ENCODE measurements at places on chromosomes 3 and 15.

DNA sequence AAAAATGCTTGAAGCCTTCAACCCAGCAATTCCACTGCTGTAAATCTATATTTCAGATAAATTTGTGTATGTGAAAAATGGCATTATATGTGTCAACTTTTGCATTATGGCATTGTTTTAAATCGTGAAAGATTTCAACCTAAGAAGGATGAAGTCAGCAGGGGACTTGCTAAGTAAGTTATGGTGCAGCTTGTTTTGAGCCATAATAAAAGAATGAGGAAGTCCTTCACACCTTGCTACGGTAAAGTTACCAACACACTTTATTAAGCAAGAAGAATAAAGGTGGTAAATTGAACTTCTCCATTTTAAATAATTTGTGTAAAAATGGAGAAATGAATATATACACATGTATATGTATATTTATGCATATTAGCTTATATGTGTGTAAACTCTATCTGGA, 371.4 kb downstream of the ROBO2 start:
- DNase-seq: no peak

DNA sequence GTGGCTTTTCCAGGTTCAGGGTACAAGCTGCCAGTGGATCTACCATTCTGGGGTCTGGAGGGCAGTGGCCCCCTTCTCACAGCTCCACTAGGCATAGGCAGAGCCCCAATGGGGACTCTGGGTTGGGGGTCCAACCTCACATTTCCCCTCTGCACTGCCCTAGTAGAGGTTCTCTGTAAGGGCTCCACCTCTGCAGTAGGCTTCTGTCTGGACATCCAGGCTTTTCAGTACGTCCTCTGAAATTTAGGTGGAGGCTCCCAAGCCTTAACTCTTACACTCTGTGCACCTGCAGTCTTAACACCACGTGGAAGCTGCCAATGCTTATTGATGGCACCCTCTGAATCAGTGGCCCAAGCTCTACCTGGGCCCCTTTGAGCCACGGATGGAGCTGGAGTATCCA, 22.5 kb upstream of the TM4SF4 start:
- DNase-seq: no peak

GRCh38 chr15:29820394-29821154, 1.7 kb downstream of the TJP1 start:
- DNase-seq: no peak

DNA sequence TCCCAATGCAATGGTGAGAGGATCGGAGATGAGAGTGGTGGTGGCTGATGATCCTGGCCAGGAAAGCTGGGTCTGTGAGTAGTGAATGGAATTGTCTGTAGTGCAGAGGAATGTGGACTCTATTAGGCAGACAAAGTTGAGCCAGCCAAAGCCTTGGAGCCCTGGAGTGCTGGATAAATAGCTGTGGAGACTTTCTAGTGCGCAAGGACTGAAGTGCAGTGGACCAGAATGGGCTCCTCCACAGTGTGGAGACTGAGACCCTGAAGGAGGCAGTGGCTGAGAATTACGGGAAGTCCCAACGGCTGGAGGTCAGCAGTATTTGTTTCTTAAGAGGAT, 874 bp downstream of the ZNF662 start:
- DNase-seq: no peak

GRCh38 chr15:48413304-48413703, 82.1 kb downstream of the DUT start:
- no peak for DNase-seq

GRCh38 chr15:51281368-51281967, 56.9 kb downstream of the CYP19A1 start:
- peak; percentile 38 for DNase-seq

GRCh38 chr15:51191072-51191670, 96.5 kb upstream of the TNFAIP8L3 start:
- DNase-seq: no peak

DNA sequence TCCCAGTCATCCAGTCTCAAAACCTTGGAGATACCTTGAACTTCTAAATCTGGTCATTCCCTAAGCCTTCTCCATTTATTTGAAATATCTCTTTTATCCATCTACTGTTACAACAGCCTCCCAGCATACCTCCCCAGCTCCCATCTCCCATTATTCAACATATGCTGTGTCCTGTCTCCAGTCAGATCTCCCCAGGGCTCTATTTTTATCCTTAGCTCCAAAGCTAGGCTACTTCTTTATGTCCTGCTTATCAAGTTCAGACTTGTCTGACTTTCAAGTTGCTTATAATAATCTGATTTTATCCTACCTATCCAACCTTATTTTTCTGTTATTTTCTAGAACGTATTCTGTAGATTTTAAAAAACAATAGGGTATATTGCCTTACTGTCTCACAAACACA, 44.2 kb downstream of the IQGAP1 start:
- DNase-seq: no peak

- peak; percentile 46 for DNase-seq
Measured at GRCh38 chr3:120567370-120568201, 28.6 kb upstream of the NDUFB4 start.

- no peak for DNase-seq
Measured at GRCh38 chr3:42790714-42791229, 13.5 kb downstream of the HIGD1A start.

DNA sequence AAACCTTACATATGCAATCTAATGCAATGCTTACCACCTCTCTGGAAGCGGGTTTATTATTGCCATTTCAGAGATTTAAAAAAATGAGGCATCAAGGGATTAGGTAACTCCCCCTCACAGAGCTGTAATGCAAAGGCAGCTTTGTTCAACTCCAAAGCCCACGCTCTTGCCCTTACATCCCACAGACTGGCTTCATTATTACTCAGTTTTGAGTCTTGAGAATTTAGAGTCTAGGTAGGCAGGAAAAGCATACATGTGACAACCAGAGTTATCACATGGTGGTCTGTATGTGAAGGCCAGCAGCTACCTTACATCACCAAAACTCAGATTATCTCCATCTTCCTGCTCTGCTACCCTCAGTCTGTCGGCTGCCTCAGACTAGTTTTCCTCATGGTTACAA, 326.9 kb downstream of the UACA start:
- DNase-seq: no peak

DNA sequence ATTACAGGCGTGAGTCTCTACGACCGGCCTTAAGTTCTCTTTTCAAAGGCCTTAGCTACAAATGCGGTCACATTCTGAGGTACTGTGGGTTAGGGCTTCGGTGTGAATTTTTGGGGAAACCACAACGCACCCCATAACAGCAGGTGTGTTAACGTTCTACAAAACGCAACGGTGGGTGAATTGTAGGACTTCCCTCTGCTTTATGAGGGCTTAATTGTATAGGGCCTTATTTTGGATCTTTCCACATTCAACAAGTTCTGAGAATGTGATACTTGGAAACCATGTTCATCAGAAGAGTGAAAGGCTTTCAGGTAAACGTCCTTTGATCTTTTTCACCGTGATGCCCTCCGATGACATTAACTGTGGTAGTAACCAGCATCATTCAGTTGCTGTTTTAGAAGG, 998.6 kb upstream of the CFAP20DC start:
- no peak for DNase-seq

DNA sequence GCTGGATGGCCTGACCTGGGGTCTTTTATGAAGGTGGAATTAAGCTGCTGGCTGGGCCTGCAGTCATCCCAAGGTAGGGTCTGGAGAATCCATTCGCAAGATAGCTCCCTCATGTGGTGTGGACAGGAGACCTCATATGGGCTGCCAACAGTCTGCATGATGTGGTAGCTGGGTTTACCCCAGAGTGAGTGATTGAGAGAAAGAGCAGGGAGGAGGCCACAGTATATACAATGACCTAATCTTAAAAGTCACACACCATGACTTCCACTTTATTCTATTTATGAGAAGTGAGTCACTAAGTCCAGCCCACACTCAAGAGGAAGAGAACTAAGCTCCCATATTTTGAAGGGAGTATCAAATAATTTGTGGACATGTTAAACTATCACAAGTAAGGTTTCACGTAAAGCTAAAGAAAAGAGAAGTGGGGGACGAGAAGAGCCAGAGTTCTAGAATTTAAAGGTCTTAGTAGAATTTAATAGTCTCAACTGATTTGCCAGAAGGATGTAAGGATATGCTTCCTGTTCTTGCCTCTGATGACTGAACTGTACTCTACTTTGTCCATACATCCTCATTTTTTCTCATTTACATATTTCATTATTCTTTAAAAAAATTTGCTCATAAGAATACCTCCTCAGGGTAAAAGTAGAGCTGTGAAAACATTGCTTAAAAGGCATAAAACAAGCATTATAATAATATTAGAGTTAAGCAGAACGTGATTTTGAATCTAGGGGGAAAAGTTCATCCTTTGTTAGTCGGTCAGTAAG, 184.4 kb downstream of the PEX5L start:
- DNase-seq: no peak

- DNase-seq: no peak
Measured at GRCh38 chr3:138303474-138303873, 26.2 kb downstream of the NME9 start.

GRCh38 chr3:40079847-40080240, 229.7 kb upstream of the EIF1B start:
- DNase-seq: no peak

DNA sequence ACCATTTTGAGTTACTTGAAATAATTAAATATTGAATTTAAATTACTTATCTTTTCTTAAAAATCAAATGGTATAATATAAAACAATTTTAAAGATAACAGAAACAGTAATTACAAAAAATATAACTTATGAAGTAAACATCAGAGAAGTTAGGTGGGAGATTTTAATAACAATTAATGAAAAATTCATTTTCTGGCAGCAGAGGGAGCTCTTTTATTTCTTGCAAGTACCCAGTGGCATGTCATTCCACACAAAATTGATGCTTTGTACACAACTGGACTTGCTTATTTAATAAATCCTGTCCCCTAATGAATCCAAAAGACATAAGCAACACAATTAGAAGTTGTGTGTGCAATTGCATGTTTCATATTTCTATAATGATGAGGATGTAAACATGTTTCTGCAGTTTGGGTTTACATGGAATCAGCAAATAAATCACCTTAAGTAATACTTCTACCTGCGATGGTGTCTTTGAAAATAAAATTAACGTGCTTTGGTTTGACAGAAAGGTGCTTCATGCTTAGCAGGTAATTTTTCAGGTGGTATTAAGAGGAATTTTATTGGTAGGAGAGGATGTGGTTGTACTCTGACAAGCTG, 861.3 kb downstream of the ZPLD1 start:
- no peak for DNase-seq

- no peak for DNase-seq
Measured at GRCh38 chr3:188807006-188807405, 364.8 kb upstream of the TPRG1 start.

DNA sequence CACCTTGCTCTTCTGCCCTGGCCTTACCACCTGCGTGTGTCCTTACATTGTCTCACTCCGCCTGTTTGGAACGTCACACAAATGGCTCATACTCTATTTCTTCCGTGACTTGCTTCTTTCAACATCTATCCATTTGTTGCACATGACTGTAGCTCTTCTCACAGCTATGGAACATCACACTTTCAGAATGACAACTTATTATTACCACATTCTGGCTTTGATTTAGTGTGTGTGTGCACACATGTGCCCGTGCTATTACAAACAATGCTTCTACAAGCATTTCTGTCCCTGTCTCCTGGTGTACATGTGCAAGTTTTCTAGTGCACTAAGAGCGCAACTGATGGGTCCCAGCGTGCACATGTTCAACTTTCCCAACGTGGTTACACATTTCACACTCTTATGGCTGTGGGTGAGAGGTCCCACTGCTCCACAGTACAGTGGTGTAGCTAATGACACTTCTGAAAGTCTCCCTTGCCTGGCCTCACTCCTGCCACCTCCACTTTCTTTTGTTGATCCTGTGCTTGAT, 37.8 kb downstream of the PTH1R start:
- DNase-seq: no peak

- no peak for DNase-seq
Measured at GRCh38 chr3:99344216-99344615, 294.2 kb upstream of the COL8A1 start.

GRCh38 chr15:40772014-40772413, 2.2 kb downstream of the C15orf62 start:
- DNase-seq: no peak

GRCh38 chr3:119795849-119796248, 13.9 kb downstream of the NR1I2 start:
- DNase-seq: no peak

DNA sequence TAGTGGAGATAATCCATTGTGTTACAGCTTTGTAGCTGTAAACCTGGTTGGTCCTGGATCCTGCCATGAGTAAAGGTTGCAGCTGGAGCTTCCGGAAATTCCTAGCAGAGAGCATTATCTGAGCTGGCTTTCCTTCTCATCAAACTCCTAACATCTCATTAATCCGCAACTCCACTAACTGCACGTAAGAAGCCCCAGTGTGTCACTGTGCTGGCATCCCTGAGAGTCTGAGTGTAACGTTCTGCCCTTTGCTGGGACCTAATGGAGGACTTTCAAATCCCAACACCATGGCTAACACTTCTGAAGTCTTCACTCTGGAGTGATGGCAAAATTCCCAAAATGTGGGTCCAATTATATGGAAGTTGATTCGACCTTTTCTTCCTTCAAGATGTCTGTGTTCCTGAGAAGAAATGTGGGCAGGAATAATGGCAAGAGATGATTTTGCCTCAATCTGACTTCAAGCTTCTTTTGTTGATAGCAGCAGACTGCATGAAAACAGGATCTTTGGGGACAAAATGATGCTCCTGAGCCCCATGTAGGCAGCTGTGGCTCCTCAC, 9.6 kb upstream of the TRPM1 start:
- DNase-seq: no peak

- no peak for DNase-seq
Measured at GRCh38 chr15:66898656-66899386, 166.6 kb upstream of the SMAD3 start.

GRCh38 chr15:65738649-65739048, 53.4 kb downstream of the DENND4A start:
- DNase-seq: no peak

GRCh38 chr15:62592920-62593319, 427.8 kb upstream of the C2CD4B start:
- DNase-seq: no peak

- no peak for DNase-seq
Measured at GRCh38 chr3:13009132-13009945, 63.9 kb downstream of the IQSEC1 start.

GRCh38 chr3:52896151-52896550, 1.2 kb downstream of the STIMATE start:
- no peak for DNase-seq

- DNase-seq: no peak
Measured at GRCh38 chr3:134287512-134287911, 36.9 kb upstream of the RYK start.

DNA sequence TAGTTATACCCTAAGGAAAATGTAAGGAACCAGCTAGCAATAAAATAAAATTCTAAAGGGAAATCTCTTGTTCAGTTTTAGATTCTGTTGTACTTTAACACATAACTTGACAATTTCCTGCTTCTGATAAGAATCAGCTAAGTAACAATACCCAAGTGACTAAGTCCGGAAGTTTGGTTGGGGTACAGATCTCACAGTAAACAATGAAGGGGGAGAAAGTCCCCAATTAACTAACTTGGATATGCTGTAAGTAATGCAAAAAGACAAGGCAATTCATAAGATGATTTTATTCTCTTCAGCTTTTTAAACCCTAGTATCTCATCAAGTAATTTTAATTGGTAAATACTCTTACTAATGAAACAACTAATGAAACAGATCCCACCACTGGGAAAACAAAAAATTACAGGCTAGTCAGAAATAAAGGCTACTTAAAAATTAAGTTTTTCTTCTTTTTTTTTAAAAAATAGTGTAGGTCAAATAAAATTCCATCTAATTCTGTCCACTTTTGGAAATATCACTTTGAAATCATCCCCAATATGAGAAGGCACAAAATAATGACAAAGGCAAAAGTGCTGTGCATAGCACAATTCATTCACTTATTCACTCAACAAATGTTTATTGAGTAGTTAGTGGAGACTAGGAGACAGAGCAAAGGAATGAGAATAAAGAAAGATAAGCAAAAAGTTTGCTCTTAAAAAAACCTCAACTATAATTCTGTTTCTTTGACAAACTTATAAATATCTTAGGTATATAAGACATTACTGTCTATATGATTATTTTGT, 37.8 kb upstream of the IL20RB start:
- DNase-seq: no peak
